ENCODE measurements at places on chromosomes 2 and 18. TPM values are rescaled to one million over a fixed set of nuclear protein-coding genes. Genes with fewer than 3 reads are reported as not detected.

GRCh38 chr2:16777123-16777870 lies 111.7 kb upstream of the CYRIA start:
- no peak overlapping the region for H3K27ac ChIP-seq
- H3K4me1 ChIP-seq: peaks cover 4% of the 10 kb centered on the region
- no peak overlapping the region for H3K4me3 ChIP-seq
- no peaks in the 10 kb centered on the region for H3K36me3 ChIP-seq
- DNase-seq: no peak
- H3K27me3 ChIP-seq: no peaks in the 10 kb centered on the region

DNA sequence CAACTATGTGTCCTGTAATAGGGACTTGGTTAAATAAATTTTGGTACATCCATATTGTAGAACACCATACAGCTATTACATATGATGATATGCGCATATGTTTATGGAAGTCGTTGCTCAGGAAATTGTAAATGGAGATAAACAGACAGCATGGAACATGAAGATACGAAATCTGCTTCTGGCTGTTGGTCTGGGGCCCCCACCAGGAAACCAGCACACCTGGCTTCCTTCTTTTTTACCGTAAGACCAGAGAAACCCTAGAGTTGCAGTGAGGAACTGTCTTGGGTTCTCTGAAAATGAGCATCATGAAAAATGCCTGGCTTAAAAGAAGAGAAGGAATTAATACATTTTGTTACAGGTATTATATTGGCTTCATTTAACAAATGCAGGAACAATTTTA lies 40.8 kb downstream of the SPTBN1 start:
- no peak overlapping the region for H3K27ac ChIP-seq
- H3K27me3 ChIP-seq: peaks cover 2% of the 10 kb centered on the region
- peaks cover 14% of the 10 kb centered on the region for H3K4me1 ChIP-seq
- H3K4me3 ChIP-seq: no peak overlapping the region
- no peaks in the 10 kb centered on the region for H3K36me3 ChIP-seq

DNA sequence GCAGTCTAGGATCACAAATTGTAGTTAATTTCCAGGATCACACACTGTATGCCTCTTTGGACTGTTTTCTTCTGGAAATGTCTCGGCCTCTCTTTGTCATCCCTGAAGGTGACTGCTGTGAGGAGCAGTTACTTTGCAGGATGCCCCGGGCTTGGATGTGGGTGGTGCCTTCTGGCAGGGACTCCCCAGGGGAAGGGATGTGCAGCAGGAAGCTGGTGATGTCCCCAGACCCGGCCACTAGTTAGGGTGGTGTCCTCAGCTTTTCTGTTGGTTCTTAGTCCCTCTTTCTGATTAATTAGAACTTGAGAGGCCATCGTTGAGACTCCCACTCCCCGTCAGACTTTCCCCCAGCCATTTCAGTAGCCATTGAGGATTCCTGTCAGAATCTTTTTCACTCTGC lies 286.6 kb upstream of the HDAC4 start:
- H3K4me3 ChIP-seq: no peak overlapping the region
- H3K27me3 ChIP-seq: no peaks in the 10 kb centered on the region
- H3K36me3 ChIP-seq: peaks cover 5% of the 10 kb centered on the region
- H3K27ac ChIP-seq: no peak overlapping the region

DNA sequence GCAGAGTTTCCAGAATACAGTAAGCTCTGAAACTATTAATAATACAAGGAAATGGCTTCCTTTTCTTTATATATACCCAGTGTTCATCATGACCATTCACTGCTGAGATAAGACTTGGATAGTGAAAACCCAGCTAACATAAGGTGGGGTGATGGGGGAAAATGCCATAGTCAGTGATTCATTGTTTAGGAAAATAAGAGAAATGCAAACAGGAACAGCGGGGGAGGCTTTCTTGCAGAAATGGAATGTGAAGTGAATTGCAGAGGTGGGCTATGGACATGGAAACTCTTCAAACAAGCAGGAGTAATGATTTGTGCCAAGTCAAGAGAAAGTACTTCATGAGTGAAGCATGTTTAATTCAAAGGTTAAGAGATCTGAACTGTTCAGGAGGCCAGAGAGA lies 519.4 kb downstream of the TDRD15 start:
- peaks cover 7% of the 10 kb centered on the region for H3K4me1 ChIP-seq
- no peaks in the 10 kb centered on the region for H3K36me3 ChIP-seq
- no peak overlapping the region for H3K4me3 ChIP-seq

Gene TGOLN2
- 47.1 TPM for total RNA-seq

Gene PHOSPHO2
- 9.6 TPM for total RNA-seq

Gene GKN1
- total RNA-seq: not detected

Gene COLEC12
- total RNA-seq: 0.20 TPM

Gene CCDC148
- 1.8 TPM for total RNA-seq

Gene WDCP
- total RNA-seq: 22.3 TPM

Measured in glutamatergic neuron (in vitro differentiated cells).